ENCODE measurements at places on chromosomes 2 and 18. TPM values are rescaled to one million over a fixed set of nuclear protein-coding genes. Genes with fewer than 3 reads are reported as not detected.

Gene DSG3
- total RNA-seq, result 0.02 TPM

Gene KRCC1
- 11.8 TPM for total RNA-seq

Gene TNS1
- total RNA-seq, result 5.3 TPM

Gene ADD2
- 21.1 TPM for total RNA-seq

Gene PXDN
- 13.0 TPM for total RNA-seq

Gene TGFA
- total RNA-seq, result 8.7 TPM

Gene NPPC
- total RNA-seq, result 0.40 TPM

Gene KLHL29
- total RNA-seq, result 3.2 TPM

Gene REG1A
- total RNA-seq, result not detected

Gene CYBRD1
- 35.6 TPM for total RNA-seq

Gene BCL2L11
- total RNA-seq, result 12.2 TPM

Gene CFC1
- not detected for total RNA-seq

Gene SERPINB3
- total RNA-seq, result not detected

Gene NEMP2
- total RNA-seq, result 7.1 TPM
